NCI-H1048 (cell line): ENCODE measurements at places on chromosomes 1 and 21.
A peak's percentile ranks its signal among the peaks of the same experiment; 100 is the strongest.

- no peak for DNase-seq
Measured at GRCh38 chr1:185644531-185644930, 89.7 kb upstream of the HMCN1 start.

DNA sequence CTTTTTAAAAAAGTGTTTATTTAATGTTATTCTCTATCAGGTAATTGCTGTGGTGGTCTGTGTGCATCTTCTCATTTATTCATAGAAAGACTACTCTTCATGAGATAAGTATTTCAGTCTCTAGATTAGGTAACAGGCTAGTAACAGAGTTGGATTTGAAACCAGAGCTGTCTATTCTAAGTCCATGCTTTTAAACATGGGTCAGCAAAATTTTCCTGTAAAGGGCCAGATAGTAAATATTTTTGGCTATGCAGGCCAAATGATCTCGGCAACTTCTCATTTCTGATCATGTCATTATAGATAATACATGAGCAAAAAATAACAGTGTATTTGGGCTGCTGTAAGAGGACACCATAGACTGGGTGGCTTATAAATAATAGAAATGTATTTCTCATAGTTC, 485.6 kb upstream of the ZRANB2 start:
- no peak for DNase-seq

GRCh38 chr1:190226006-190226405, 251.7 kb downstream of the BRINP3 start:
- DNase-seq: no peak

DNA sequence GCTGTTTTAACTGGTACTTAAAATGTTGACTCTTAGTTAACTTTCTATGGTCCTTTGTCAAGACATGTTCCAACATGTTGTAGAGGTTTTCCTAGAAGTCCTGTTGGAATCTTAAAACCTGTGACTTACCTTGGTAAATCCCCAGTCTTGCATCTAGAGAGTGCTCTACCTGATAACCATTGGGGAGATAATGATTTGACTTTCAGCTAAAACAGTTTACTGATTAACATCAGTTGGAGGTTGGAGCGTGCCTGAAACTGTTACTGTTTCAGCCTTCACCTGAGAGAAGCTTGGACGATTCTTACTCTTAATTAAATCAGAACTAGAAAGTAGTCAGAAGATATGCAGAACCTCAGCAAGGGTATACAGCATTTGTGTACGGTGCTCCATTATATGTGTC, 8.8 kb downstream of the MDM4 start:
- no peak for DNase-seq

- no peak for DNase-seq
Measured at GRCh38 chr1:59704716-59705115, 110.0 kb upstream of the HOOK1 start.

DNA sequence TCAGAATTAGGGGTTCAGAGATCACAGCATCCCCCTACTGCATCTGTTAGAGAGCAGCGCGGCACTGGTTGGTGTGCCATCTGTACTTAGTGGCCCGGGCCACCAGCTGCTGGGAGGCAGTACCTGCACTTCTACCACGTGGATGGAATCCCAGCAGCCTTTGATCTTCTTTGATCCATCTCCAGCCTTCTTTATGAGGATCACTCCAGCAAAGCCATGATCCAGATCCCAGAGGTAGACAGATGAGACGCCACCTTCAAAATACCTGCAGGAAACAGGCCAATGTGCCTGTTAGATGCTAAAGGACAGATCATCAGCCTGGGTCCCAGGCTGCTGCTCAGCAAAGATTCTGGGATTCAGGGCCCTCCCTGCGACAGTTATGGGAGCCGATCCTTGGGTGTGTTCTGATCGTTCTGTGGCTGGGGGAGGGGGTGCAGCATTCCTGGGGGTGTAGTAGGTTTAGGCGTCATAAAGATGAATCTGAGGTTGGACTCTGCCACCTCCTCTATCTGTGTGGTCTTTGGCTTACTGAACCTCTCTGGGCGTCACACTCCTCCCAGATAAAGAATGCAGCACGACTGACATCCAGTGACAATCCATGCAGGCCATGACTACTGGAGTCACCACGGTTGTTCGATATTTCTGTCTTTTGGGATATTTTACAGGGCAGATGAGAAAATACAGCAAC, 45.3 kb downstream of the SLC66A1 start:
- no peak for DNase-seq

GRCh38 chr1:22320587-22321344, 130.9 kb upstream of the ZBTB40 start:
- DNase-seq: no peak

DNA sequence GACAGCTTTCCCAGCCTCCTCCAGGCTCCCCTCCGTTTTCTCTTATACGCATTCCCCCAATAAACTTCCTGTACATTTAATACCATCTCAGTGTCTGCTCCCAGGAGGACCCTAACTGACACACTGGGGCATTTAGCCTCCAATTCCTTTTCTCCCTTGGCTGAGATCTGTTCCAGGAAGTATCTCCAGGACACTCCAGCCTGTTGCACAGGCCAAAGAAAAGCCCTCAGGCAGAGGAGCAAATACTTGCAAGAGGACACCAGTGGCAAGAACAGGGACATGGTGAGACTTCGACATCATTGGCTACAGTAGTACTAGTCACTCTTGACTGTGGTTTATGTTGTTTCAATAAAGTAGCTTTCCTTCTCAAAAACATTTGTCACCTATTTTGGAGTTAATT, 4.7 kb upstream of the SYNJ1 start:
- no peak for DNase-seq

GRCh38 chr1:37764888-37765441, at the start of gene EPHA10:
EPHA10 (minus strand) TSS chr1:37765120; CDS start chr1:37765066, 54 bp downstream.
- DNase-seq: no peak

DNA sequence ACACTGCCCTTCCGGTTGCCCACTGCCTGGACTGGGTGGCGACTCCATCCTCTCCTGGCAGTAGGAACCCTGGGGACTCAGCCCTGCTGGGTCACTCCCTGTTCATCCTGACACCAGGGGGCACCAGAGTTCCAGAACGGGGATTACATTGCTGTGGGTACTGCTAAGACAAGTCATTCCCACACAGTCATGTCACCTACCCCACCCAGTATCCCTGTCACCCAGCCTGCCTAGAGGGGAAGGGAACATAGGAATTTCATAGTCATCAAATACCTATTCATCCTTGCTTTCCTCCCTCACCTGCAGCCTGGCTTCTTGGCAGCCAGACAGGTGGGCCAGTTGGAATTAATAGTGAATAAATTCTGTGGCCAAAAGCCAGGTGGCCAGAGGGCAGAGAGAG, 9.8 kb upstream of the SFN start:
- peak; percentile 46 for DNase-seq

DNA sequence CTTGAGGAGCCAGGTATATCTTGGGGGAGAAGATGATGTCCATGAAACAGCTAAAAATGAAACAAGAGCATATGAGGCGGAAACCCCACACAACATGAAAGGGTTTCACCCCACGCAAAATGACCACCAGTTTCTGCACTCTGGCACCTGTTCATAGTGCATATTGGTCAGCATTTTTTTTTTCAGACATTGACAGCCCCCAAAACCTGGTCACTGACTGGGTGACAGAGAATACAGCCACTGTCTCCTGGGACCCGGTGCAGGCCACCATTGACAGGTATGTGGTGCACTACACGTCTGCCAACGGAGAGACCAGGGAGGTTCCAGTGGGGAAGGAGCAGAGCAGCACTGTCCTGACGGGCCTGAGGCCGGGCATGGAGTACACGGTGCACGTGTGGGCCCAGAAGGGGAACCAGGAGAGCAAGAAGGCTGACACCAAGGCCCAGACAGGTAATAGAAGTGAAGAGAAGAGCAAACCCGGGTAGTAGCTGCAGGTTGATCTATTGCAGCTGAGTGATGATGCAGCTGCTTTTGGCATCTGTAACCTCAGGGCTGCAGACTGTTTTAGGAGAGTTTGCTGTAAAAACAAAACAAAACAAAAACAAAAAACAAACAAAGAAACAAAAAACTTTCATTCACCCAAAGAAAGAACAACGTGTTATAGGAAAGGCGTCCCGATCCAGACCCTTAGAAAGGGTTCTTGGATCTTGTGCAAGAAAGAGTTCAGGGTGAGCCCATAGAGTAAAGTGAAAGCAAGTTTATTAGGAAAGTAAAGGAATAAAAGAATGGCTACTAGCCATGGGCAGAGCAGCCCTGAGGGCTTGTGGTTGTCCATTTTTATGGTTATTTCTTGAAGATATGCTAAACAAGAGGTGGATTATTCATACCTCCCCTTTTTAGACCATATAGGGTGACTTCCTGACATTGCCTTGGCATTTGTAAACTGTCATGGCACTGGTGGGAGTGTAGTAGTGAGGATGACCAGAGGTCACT, 51.0 kb downstream of the TNN start:
- DNase-seq: no peak

DNA sequence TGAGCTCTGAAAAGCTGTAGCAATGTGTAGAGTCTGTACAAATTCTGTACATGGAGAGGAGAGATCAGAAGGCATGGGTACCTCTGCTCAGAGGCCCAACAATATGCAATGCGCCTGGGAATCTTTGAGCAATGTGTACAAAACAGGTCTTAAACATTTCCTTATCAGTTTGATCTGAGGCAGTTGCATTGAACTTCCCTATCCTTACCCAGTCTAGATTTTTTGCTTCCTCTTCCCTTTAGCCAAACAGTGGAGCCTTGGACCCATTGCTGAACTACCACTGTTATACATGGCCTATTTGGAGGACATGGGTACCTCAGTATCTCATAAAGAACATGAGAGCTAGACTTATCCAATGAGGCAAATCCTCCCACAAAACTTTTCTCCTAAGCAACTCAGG, 12.6 kb upstream of the MNDA start:
- DNase-seq: no peak

GRCh38 chr21:42082501-42083360, 11.6 kb downstream of the UMODL1 start:
- DNase-seq: no peak

- no peak for DNase-seq
Measured at GRCh38 chr1:210477328-210477924, 148.7 kb downstream of the HHAT start.

- no peak for DNase-seq
Measured at GRCh38 chr1:230068952-230069684, 2.1 kb downstream of the GALNT2 start.
